CD8-positive, alpha-beta T cell (primary cell): ENCODE measurements at places on chromosomes 7 and 10.

GRCh38 chr7:157568770-157569584 lies 232.2 kb downstream of the DNAJB6 start:
- peak; percentile 62 for DNase-seq

DNA sequence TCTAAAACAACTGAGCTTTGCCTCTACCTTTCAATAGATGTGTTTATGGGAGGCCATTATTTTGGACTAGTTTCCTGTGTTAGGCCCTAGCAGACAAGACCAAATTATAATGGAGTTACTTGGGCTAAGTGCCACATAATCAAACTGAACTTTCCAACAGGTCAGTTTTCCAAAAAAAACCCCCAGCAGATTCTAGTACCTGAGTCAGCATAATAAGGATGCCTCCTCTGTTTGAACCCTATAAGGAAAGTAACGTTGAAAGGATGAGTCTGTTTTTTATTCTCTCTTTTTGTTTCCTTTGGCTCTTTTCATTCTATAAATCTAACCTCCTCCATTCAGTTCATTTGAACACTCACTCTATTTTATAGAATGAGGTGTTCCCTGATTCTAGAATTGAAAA lies 148.1 kb upstream of the FAM3C start:
- DNase-seq = no peak

DNA sequence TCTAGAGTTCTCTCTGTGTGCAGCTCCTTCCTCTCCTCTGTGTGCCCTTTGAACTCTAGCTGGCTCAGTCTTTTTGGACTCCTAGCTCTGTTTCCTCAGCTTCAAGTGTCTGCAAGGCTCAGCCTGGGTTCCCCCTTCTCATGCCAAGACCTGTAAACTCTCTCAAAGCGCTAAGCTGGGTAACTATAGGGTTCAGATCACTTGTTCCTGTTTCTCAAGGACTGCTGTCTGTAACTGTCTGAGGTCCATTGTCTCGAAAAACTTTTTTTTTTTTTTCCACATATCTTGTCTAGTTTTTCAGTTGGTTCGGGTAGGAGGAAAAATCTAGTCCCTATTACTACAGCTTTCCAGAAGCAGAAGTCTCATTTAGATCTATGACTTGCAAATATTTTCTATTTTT lies 46.6 kb upstream of the PPP1R17 start:
- no peak for DNase-seq

DNA sequence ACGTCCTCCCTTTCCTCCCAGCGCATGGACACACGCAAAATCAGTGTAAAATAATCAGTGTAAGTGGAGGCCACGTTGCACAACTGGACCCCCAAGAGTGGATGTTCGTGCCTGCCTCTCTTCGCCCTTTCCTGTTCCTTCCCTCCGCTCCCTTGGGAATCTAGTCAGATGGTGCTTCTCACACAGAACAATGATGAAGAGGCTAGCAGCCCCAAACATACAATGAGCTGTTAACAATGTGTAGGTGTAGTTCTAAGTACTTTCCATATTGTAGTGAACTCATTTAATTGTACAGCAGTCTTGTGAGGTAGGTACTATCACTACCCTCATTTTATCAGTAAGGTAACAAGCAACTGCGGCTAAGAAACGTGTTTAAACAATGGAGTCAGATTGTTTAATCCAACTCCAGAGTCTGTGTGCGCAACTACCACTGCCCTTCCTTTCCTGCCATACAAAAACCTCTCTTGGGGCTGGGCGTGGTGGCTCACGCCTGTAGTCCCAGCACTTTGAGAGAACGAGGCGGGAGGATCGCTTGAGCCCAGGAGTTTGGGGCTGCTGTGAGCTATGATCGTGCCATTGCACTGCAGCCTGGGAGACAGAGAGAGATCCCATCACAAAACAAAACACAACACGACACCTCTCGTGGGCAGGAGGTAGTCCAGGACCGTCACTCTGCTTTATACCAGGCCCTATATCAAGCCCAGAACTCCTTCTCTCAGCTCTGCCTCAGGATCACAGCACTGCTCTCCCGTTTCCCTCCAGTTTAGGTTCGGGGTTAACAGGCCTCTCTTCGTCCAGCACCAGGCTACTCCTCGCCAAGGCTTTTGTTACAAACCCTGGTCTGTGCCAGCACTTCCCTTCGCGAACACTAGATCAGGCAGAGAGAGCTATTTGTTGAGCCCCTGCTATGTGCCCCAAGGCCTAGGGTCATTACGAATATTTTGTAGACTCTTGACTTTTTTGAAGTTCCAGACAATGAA lies 1.1 kb downstream of the FKBP9 start:
- no peak for DNase-seq
